Activated T-cell treated with anti-CD3 and anti-CD28 coated beads, Interleukin-2, amount 50 U/mL, for 1 hour (primary cell): ENCODE measurements at places on chromosomes 6 and 20.

DNA sequence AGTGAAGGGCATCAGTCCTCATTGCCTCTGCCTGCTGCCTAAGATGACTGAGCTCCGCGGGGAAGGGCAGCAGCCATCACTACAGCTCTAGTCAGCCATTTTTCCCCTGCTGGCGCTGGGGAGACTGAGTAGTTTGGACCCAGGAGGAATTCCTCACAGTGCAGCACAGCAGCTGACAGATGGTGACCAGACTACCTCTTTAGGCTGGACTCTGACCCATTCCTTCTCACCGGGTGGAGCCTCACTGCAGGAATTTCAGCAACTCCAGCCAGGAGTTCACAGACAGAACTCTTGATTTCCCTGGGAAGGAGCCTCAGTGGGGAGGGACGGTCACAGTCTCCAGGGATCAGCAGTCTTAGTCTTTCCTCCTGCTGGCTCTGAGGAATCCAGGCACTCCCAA, 492.0 kb upstream of the MMS22L start:
- DNase-seq: no peak

GRCh38 chr20:62427172-62428001, at the start of gene RBBP8NL:
RBBP8NL (minus strand) TSS chr20:62427539; CDS start chr20:62419647, 7,892 bp downstream.
- DNase-seq: no peak

DNA sequence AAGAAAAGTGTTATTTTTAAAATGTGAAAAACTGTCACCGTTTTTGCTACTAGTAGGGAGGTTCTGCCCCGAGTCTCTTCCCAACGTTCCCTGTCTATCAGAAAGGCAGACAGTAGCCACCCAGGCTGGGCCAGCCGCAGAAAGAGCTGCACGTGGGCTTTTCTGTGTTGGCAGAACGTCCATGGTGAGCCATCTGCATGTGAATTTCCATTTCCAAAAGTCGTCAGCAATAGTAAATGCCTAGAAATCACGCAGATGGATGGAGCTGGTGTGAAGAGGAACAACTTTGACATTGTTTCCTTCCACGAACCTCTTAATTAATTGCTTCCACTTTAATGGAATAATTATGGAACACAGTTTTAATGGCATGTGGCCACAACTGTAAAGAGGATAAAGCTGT, 97.5 kb downstream of the FAM120B start:
- DNase-seq: no peak

- no peak for DNase-seq
Measured at GRCh38 chr6:112241820-112242429, 12.4 kb downstream of the LAMA4 start.

DNA sequence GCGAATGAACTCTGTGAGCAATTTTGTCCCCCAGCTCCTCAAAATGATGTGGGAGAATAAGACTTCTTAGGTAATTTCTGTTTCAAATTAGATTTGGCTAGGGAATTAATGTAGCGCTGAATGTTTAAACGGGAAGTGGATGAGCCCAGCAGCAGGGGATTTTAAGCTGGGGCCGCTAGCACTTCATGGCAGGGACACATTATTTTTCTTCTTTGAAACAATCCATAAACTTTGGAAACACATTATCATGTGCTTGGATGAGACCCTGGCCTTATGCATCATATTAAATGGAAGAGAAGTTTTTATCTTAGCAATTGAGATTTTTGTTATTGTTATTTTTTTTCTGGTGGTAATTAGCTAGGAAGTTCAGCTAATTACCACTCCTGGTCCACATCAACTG, 74.2 kb upstream of the FUCA2 start:
- DNase-seq: no peak

GRCh38 chr6:1535295-1535694, 74.4 kb upstream of the FOXC1 start:
- peak; percentile 31 for DNase-seq

DNA sequence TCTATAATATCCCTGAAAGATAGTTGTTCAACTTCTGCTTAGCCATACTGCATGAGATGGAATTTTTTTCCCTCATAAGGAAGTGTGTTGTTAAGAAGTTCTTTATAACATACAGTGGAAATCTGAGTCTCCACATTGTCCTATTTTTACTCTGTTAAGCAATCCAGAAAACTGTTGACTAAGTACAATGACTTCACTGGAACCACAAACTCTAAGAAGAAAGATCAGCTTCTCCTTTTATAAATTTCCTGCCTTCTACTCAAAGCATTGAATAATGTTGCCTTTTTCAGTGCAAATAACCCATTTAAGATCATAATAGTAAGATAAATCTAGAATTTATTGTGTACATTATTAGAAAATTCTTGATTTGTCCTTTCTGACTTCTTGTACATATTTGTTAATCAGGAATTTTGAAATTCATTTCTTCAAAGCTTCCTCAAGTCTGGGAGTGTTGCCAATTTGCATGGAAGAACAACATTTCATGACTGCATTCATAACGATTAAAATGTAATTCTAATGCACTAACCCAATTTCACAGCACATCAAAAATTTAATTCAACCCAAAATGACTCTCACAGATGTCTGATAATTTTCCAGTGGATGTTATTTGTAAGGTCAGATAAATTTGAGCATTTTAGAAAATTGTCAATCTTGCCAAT, 45.6 kb upstream of the ANKEF1 start:
- DNase-seq: no peak

- DNase-seq: no peak
Measured at GRCh38 chr6:119237177-119237715, 112.3 kb downstream of the MAN1A1 start.

DNA sequence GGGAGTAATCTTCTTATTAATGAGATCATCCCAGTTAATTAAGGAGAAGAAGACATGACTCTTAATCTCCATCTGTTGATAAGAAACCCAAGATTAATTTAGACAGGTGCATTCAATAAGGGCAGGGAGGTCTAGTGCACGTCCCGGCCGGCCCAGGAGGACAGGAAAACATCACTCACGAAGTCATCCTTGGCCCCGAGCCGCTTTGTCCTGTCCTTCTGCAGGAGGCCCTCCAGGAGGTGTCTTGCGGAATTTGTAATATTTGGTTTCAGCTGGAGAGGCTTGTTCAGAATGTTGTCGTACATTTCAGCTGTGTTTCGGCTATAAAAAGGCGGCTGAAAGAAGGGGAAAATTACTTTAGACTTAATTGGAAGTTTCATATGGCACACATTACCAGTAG, 118.4 kb upstream of the SLC2A12 start:
- no peak for DNase-seq

DNA sequence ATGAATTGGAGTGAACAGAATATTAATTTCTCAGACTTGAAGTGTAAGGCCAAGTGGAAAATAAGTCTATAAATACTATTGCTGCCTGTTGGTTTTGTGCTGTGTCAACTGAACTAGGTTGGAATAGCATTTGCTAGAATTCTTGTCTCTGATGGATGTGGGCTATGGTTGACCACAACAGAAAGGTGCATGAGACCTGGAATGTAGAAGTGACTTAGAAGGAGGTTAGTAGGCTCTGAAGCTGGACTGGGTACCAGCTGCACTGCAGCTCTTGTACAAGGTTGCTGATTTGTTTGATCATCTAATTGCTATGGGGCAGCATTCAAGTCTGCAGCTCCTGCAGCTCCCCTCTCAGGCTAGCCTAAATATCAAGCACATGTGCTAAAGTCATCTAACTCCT, 479.0 kb upstream of the NRSN1 start:
- no peak for DNase-seq

- DNase-seq: no peak
Measured at GRCh38 chr6:38933426-38933825, 115.2 kb upstream of the GLP1R start.

GRCh38 chr20:24470746-24471582, 1.5 kb downstream of the SYNDIG1 start:
- no peak for DNase-seq

DNA sequence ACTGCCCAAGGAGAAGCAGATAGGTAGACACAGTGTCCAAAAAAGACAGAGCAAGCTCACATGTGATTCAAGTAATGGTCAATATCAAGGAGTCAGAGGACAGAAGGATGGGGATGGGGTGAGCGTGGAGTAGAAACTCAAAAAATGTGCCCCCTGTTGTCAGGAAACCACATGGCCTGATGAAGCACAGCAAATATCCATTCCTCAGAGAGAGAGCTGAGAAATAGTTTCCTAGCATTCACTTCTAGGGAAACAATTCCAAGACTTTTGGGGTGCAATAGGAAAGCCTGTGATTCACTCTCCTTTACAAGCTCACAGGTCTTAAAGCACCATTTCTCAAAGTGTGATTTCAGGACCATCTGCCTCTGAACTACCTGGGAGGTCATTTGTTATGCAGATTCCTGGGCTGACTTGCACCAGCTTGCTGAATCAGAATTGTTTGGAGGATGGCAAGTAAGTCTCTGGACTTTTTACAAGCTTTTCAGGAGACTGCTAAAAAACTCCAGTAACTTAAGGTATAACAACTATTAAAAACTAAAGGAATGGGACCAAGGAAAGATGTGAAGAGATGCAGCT, 432.8 kb downstream of the HDGFL1 start:
- no peak for DNase-seq

GRCh38 chr6:44841829-44842228, 454.3 kb downstream of the CDC5L start:
- DNase-seq: no peak

GRCh38 chr6:47358440-47359225, 48.9 kb upstream of the TNFRSF21 start:
- no peak for DNase-seq

DNA sequence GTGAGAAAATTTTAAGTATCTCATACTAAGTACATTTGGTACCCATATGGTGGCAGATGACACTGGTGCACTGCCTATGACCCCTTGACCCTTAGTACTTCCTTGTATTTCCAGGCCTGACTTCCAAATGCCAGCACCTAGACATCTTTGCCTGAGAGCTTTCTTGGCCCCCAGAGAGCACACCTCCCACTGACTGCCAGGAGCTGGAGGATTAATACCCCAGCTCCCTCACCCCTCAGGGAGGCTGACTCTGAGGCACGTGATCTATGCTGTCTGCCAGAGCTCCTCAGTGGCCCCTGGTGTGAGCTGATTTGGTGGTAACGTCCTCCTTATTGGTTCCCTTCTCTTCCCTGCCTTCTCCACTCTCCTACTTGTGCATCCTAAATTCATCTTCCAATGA, 38.0 kb downstream of the BFSP1 start:
- no peak for DNase-seq

DNA sequence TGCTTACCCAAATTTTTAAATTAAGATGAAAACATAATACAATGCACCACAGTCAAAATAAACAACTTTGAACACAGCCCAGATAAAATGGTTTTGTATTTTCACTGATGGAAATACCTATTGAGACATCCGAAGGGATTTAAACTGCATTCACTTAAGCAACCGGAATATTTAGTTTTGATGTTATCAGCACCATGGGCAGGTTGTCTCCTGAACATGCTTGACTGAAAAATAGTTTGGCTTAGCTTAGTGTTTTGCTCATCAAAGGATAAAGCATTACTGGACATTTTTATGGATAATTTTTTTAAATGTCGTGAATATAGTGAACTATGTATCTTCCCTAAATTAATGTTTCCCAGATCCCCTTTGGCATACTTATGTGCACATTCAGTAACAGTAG, 177.5 kb downstream of the GJA1 start:
- DNase-seq: no peak

DNA sequence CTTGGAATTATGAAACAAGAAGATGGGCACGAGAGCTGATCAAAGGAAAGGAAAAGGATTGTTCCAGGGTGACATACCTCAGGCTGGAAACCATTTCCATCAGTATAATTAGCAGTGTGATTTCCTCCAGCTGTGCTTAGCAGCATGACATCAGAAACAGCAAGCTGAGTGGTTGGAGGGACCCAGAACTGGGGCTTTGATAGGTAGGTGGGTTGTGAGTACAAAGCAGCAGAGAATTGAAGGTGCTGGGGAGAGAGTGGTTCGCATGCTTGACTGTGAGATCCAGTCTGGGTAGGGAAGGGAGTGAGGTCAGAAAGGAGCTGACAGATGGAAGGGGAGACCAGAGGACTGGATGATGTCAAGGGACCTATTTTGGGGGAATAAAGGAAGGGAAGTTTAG, 90.4 kb downstream of the CD164 start:
- no peak for DNase-seq

DNA sequence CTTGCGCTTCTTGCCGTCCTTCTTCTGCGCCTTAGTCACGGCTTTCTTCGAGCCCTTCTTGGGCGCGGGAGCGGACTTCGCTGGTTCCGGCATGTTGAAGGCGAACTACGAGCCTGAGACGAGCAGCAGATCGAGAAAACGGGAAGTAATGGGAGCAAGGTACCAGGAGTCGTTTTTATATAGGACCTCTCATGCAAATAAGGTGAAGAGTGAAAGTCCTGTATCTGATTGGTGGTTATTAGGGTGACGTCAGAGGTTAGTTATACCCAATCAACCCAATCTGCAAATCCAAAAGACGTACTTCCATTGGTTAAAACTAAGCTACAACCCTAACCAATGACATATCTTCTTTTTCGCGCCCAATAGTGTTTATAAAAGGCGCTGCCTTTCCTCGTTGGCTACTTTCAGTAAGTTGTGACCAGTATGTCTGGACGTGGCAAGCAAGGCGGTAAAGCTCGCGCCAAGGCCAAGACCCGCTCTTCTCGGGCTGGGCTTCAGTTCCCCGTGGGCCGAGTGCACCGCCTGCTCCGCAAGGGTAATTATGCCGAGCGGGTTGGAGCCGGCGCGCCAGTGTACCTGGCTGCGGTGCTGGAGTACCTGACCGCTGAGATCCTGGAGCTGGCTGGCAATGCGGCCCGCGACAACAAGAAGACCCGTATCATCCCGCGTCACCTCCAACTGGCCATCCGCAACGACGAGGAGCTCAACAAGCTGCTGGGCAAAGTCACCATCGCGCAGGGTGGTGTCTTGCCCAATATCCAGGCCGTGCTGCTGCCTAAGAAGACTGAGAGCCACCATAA, 100.6 kb upstream of the PRSS16 start:
- DNase-seq: peak; percentile 83

- no peak for DNase-seq
Measured at GRCh38 chr6:129672881-129673631, 36.9 kb downstream of the ARHGAP18 start.

- no peak for DNase-seq
Measured at GRCh38 chr6:137351890-137352289, 132.7 kb upstream of the IFNGR1 start.

DNA sequence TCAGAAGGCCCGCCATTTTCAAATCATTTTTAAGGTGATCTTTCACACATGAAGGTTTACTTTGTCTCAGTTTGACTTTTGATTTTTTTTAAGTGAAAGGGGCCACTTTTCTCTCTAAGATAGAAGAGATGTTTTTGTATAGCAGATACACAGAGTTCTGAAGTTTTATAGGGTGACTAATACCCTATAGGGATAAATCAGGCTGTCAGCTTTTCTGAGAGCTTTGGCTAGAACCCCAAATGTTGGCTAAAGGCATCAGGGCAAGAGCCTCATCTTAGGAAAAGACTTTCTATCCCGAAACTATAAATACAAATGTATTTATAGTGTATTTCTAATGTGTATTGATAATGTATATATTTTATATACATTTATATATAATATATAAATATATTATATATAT, 181.4 kb downstream of the TBX18 start:
- DNase-seq: no peak

DNA sequence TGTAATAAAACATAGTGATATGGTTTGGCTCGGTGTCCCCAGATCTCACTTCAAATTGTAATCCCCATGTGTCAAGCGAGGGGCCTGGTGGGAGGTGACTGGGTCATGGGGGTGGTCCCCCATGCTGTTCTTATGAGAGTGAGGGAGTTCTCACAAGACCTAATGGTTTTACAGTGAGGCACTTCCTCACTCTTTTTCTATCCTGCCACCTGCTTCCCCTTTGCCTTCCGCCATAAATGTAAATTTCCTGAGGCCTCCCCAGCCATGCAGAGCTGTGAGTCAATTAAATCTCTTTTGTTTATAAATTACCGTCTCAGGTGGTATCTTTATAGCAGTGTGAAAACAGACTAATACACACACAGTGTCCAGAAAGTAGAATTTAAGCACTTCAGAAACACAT, 78.5 kb downstream of the REPS1 start:
- no peak for DNase-seq
